Glomerular endothelial cell (primary cell): ENCODE measurements at places on chromosomes 3 and 15.

DNA sequence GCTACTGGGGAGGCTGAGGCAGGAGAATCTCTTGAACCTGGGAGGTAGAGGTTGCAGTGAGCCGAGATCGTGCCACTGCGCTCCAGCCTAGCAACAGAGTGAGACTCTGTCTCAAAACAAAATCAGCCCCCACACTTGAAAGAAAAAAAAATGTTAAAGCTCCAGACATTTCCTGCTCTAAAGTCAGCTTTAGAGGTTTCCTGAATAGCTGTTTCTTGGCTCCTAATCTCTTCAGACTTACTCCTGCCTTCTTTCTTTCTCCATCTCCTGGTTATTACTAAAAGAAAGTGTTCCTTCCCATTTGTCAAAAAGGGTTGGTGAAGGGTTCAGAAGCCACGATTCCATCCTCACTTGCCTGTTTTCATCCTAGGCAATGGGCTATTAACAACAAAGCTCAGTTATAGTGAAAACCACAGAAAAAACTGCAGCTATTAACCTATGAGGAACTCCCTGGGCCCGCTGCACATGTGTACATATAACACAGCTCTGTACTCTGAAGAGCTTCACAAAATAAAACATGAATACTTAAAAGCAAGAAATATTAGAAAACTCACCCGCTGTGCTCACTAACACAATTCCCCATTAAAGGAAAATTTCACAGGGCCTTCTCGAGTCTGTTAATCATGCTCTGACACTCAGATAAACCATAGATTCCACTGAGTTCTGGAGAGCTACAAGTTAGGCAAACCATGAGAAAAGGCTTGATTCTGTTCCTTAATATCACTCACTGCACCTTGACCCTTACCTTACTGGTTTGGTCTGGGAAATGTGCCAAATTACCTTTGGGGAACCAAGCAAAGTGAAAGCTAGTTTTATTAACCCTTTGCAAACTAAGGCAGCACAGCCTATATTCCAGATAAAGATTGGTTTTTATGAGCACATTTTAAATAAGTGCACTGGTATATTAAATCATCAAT lies 89.9 kb upstream of the TSPAN3 start:
- no peak for DNase-seq

GRCh38 chr3:46472736-46473135 lies 8.0 kb upstream of the LTF start:
- no peak for DNase-seq

- DNase-seq: no peak
These were observed 93.8 kb downstream of the MYO5A start for GRCh38 chr15:52434885-52435284.

GRCh38 chr3:45210308-45211041 lies 15.6 kb downstream of the TMEM158 start:
- DNase-seq: no peak

GRCh38 chr3:183123891-183124290 lies 24.6 kb upstream of the MCCC1 start:
- DNase-seq: no peak

DNA sequence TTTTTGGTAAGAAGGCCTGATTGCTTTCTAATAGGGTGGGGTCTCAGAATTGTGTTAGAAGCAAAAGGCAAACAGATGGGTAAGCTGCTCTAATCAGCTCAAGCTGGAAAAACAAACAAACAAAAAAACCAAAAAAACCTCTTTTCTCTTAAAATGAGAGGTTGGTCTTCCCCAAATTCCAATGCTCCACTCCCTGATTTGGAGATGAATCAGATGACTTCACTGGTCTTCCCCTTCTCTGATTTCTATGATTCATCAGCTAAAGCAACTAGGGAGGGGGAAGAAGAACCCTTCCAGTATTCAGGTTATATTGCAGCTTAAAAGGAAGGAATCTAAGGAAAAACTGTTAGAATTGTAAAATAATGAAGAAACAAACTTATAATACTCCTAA lies 9.6 kb upstream of the ANXA2 start:
- no peak for DNase-seq

DNA sequence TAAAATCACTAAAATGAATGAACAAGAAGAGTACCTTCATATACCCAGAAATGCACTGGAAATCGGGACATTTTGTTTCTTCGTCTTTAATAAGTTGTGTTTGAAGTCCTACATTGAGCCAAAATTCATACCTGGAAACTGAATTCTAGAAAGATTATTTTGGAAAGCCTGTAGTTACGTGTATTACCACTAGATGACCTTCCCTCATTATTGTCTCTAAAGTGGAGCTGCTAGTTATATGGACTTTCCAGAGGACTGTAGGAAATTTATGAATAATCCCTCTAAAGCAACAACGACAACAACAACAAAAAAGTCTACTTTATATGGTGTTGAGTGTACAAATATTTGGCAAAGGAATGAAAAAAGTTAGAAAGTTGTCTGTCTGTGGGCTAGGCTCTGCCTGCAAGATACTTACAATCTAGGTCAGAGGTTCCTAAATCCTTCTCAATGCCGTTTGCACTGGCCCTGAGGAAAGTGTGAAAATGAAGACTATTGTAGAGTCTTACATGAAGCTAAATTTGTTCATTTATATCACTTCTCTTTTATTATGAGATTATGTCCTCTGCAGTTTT lies 234.8 kb upstream of the NR2E3 start:
- no peak for DNase-seq

- no peak for DNase-seq
These were observed 326.8 kb downstream of the NAALADL2 start for GRCh38 chr3:175185903-175186302.

GRCh38 chr3:196012941-196013476 lies 68.9 kb downstream of the TFRC start:
- no peak for DNase-seq

GRCh38 chr15:36497901-36498300 lies 81.5 kb upstream of the CDIN1 start:
- DNase-seq: peak; percentile 52

- no peak for DNase-seq
These were observed 52.5 kb upstream of the CORO2B start for GRCh38 chr15:68526269-68526668.

DNA sequence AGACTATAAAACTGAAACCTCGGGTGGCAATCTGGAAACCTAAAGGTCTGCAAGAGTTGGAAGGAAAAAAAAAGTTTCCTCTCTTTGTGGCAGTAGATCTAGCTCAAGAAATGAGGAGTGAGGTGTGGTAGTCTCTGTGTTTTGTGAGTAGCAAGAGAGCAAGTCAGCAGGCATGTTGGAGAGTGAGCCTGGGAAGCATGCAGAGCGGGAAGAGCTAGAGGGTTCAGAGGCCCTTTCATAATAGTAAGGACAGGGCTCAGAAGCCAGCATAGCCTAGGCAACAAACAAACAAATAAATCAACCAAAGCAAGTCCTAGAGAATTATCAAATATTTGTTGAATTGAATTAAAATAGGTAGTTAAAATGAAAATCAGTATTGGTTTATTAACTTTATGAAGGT lies 189.7 kb upstream of the CBLB start:
- no peak for DNase-seq

DNA sequence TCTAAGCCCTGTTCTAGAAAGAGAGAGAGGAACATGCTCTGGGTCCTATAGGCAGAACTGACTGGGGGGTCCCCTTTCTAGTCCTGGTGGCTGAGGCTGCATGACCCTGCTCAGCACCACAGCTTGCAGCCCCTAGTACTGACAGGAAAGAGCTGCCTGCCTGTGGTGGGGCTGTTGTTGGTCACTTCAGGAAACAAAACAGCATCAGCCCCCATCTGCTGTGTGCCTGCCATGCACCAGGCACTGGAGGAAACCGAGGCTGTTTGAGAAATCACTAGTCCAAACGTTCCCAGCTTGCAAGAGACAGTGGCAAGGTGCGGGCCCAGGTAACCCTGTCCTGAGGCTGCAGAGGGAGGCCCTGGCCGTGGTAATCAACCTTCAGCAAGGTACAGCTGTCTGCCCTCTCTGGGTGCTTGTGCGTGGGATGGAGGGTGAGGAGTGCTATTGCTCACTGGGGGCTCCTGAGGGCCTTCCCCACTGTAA lies 90.6 kb downstream of the IQSEC1 start:
- no peak for DNase-seq

GRCh38 chr3:111803123-111803593 lies 55.9 kb upstream of the PHLDB2 start:
- no peak for DNase-seq

DNA sequence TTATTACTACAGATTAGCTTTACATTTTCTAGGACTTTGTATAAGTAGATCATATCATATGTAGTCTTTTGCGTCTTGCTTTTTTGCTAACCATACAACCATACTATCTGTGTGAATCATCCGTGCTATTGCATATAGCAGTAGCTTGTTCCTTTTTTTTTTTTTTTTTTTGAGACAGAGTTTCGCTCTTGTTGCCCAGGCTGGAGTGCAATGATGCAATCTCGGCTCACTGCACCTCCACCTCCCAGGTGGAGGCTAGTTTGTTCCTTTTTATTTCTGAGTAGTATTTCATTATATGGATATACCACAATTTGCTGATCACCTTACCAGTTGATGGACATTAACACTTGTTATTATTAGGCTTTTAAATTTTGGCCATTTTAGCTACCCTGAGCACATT lies 54.5 kb upstream of the TBL1XR1 start:
- DNase-seq: no peak

DNA sequence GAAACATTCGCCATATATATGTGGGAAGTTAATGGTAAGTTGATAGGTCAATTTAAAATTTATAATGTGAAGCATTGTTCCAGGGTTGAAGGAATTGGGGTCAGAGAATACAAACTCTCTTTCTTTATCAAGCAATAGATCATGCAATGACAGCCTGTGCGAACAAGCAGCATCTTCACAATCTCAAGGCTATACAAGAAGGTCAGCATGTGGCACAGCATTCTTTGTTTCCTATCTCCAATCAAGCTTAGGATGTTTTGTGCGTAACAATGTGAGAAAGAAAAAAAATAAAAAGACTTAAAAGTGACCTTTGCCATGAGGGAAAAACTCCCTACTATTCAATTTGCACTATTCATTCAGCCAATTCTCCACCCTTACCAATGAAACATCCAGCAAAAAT lies 288.1 kb upstream of the NECTIN3 start:
- no peak for DNase-seq

DNA sequence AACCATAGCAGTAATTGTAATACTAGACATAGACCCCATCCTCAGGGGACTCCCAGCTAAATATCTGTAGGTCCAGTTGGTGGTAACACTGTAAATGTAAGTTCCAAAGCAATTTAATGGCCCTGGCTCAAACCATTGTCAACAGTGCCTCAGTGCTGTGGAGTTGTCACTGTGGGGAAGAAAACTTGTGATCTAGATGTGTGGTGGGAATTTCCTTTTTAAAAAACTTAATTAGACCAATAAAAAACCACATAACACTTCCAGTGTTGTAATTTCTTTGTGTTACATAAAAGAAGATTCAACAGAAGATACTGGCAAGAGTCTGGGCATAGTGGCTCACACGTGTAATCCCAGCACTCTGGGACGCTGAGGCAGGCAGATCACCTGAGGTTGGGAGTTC lies 138.6 kb upstream of the UMPS start:
- DNase-seq: no peak

DNA sequence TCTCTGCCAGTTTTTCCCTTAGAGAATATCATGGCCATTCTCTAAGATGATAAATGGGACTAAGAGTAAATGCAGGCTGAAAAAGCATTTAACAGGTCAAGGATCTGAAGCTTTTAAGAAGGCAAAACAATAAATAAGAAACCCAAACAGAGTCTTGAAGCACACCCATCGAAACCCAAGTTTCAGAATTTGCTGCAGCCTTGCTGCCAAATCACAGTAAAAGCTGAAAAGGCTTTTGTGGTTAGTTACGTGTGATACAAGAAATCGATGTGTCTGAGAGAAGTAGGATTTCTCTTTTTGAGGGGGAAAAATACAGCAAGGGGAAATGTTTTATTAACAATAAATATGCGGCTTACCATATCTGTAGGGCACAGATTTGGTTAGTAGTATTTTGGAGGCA lies 92.0 kb downstream of the IGF1R start:
- no peak for DNase-seq

- no peak for DNase-seq
These were observed 30.5 kb upstream of the TMEM42 start for GRCh38 chr3:44831232-44831631.

- no peak for DNase-seq
These were observed 26.2 kb downstream of the TRAK1 start for GRCh38 chr3:42117175-42118008.

DNA sequence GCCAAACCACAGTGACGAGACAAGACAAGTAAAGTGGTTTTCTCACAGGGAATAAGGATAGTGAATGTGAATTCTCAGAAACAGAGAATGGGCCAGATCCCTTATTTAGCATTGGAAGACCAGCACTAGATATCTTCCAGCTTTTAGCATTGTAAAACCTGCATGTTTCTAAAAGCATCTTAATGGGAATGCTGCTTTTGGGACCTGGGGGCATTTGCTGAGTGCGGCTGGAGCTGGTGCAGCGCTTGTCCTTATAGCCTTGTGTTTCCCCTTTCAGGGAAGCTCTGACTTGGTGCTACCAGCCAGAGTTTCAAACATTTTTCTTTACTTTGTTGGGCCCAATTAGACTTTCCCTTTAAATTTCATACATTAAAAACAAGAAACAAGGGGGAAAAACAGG lies 52.9 kb downstream of the CLSTN2 start:
- DNase-seq: no peak

- DNase-seq: no peak
These were observed 93.4 kb downstream of the MBNL1 start for GRCh38 chr3:152362086-152362485.

- peak; percentile 60 for DNase-seq
These were observed 26.2 kb downstream of the POLR2M start for GRCh38 chr15:57732526-57733331.

DNA sequence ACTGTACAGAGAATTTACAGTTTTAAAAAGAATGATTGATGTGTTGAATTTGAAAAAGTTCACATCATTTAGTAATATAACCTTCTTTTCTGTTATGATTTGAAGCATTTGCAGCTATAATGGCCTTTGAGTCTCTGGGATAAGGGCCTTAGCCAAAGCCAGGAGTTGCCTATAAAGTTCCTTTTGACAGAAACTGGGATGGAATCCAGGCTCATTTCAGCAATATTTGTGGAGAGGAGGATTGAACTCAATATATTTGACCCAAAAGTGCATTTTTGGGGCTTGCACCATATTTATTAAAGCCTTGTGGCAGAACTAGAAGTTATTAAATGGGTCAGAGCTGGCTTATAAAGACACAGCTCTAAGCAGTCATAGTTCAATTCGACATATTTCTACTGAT lies 348.7 kb upstream of the EPHA3 start:
- DNase-seq: no peak

- no peak for DNase-seq
These were observed 427.9 kb upstream of the AGTR1 start for GRCh38 chr3:148269816-148270215.

DNA sequence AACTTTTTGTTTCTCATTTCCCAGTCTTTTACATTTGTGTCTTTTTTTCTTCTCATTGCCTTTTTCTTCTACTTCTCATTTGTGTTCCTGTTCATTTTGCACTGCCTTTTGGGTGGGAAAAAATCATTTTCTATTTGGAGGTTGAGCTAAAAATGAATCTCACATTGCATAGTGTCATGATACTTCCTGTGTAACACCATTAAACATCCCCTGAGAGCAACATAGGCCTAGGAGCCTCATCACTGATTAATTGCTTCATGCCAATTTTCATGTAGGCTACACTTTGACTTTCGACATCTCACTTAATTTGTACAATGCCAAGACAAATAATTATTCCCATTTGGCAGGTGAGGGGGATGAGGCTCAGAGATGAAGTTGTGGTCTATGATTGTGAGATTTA lies 279.2 kb downstream of the EDEM1 start:
- DNase-seq: no peak

GRCh38 chr3:21705769-21706168 lies 45.2 kb downstream of the ZNF385D start:
- no peak for DNase-seq

GRCh38 chr3:159649951-159650350 lies 338.7 kb upstream of the IL12A start:
- DNase-seq: no peak

- DNase-seq: no peak
These were observed 27.7 kb upstream of the KBTBD12 start for GRCh38 chr3:127887321-127887720.
